ENCODE measurements at places on chromosomes 3 and 15. TPM values are rescaled to one million over a fixed set of nuclear protein-coding genes. Genes with fewer than 3 reads are reported as not detected.

The SLC15A2 gene
- total RNA-seq, result 0.13 TPM

The GOLGA6L7 gene
- not detected for total RNA-seq

The SQOR gene
- total RNA-seq, result 182 TPM

The PRR20G gene
- not detected for total RNA-seq

The CCR1 gene
- 0.65 TPM for total RNA-seq

The C3orf52 gene
- 5.1 TPM for total RNA-seq

The MFAP1 gene
- 32.3 TPM for total RNA-seq

The TMC3 gene
- not detected for total RNA-seq

The ARPIN gene
- total RNA-seq, result 17.0 TPM

The TUSC7 gene
- total RNA-seq, result not detected

The CACNA2D2 gene
- not detected for total RNA-seq

The ACTRT3 gene
- 5.0 TPM for total RNA-seq

The ZNF662 gene
- 5.2 TPM for total RNA-seq

The BCHE gene
- not detected for total RNA-seq

The MLF1 gene
- 16.1 TPM for total RNA-seq

The FOXB1 gene
- total RNA-seq, result not detected

The CD200R1 gene
- 0.11 TPM for total RNA-seq

The RARB gene
- 13.4 TPM for total RNA-seq

The CHL1 gene
- not detected for total RNA-seq

The BUB1B gene
- total RNA-seq, result 16.3 TPM

The ACP3 gene
- not detected for total RNA-seq

The WWTR1 gene
- total RNA-seq, result 198 TPM

The TAGLN3 gene
- not detected for total RNA-seq

The CLDN11 gene
- total RNA-seq, result 39.6 TPM
